ENCODE measurements at places on chromosomes 7 and 10.

DNA sequence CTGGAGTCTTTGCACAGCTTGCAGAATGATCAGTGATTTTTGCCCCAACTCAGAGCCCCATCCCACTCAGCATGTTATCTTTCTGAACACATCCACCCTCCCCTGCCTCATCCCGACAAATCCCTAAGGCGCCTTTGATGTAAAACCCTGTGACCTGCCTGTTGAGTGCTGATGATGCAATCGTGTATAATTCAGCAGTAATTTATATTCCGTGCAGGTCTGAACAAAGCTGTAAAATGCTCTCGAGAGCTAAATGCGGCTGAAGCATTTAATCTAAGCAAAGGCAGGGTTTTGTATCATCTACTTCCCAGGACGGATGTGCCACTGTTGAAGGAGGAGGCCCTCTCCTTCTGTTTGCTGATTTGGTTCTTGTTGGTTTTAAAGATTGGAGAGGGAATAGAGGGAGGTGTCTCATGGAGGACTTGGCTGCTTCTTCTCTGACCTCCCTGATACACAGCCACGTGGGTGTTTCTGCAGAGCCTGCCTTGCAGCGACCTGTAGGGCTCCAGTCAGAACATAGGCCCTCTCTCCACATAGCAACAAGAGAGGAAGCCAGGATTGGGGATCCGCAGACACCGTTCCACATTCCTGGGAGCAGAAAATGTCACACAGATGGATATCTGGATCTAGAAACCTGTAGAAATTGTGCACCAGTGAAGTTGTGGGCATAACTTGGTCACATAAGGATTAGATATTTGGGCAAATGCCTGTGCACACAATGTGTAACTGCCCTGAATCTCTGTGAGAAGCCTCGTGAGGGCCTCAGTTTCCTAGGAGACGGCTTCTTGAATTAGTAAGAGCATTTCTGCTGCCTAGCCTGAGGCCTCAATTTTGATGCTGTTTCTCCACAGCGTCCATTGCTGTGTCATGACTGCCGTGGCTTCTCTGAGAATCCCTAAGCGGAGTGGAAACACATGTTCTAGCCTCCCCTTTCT lies 90.2 kb upstream of the AGK start:
- peak; percentile 30 for ATAC-seq

GRCh38 chr10:90642136-90642535 lies 215.7 kb downstream of the HTR7 start:
- no peak for ATAC-seq

DNA sequence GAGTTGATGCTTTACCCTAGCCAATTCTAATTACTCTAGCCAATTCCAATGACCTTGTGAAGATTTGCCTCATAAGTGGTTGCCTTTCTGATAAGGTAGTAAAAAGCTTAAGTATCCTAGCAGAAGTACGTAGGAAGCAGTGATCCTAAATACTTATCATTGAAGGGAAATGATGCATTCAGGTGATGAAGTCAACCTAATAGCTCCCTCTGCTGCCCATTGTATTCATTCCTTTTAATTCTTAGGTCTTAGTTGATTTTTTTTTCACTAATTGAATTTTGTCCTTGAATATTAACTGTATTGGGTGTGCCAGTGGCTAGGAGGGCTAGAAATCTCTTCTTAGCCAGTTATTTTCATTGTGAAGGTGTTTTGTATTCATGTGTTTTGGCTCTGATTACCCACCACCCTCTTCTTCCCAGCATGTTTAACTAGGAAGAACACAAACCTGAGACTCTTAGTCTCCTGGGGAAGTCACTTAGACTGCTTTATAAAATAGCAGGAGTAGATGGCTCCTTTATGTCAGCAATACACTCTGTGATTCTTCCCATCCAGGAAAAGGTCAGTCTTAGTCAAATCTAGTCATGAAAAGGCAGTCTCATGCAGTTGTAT lies 46.3 kb downstream of the PLEKHA8 start:
- ATAC-seq: no peak

- no peak for ATAC-seq
Observed at GRCh38 chr7:35037211-35037525, at the start of gene DPY19L1. TSS of gene DPY19L1 (minus strand) at chr7:35037485. CDS start at chr7:35037394, 91 bp downstream.

DNA sequence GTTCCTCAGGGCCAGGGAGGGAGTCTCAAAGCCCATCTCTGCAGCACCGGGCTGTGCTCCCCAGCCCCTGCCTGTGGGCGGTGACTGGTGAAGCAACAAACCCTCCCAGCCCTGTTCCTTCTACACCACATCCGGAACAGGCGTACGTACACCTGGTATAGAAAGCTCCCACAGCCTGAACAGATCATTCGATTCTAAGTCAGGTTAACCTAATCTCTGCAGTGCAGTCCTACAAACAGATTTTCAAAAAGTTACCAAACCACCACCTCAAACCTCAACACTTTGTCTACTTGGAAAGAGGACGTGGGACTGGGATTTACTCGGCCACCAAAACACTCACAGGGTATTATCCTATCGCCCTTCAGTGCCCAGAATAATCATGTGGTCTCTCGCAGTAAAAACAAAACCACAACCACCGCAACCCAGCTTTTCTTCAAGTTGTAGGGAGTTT lies 238.4 kb downstream of the DIP2C start:
- no peak for ATAC-seq

DNA sequence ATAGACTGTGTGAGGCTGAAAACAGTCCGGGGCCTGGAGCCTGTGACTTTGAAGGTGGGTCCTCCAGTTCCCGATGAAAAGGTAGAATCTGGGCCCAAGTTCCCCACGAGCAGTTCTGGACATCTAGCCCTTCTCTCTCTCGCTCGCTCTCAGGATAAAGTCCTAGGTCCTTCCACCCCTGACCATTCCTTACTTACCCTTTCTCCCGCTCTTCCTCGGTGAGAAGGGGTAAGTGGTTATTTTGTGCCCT lies 713 bp downstream of the IMMP2L start:
- peak; percentile 3 for ATAC-seq

DNA sequence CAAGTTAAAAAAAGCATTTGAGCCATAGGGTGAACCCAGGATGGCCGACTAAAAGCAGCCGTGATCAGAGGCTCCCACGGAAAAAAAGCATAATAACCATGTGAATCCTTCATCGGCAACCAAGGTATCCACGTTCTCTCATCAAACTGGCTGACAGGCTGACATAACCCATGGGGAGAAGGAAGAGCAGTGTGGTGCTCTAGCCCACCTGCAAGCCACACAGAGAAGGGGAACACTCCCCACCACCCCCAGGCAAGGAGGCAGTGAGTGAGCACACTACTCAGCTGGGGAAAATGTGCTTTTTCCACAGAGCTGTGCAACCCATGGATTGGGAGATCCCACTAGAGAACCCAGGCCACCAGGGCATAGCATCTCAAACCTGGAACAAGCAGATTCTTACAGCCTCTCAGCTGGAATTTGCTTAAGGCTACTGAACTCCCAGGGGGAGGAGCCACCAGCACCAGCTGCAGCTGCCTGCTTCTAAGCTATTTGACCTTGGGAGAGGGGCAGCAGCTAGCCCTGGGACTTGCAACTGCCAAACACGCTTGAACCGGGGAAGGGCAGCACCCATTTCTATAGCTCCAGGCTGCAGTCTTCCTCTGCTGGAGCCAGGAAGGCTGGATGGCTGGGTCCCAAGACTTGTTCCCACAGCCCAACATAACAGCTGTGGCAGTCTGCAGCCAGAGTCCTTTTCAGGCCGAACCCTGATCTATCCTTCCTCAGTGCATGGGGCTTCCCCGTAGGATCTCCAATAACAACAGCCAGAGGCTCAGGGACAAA lies 178.2 kb upstream of the NRG3 start:
- ATAC-seq: no peak

DNA sequence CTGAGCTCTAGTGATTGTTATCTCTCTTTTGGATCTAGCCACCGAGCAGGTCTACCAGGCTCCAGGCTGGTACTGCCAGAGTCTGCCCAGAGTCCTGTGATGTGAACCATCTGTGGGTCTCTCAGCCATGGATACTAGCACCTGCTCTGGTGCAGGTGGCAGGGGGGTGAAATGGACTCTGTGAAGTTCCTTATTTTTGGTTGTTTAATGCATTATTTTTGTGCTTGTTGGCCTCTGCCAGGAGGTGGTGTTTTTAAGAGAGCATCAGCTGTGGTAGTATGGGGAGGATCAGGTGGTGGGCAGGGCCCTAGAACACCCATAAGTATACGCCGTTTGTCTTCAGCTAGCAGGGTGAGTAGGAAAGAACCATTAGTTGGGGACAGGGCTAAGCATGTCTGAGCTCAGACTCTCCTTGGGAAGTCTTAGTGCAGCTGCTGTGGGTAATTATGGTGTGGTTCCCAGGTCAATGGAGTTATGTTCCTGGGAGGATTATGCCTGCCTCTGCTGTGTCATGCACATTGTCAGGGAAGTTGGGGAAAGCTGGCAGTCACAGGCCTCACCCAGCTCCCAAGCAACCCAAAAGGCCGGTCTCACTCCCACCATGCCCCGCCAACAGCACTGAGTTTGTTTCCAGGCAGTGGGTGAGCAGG lies 81.8 kb downstream of the NPSR1 start:
- no peak for ATAC-seq

GRCh38 chr10:96368971-96369370 lies 10.2 kb upstream of the OPALIN start:
- no peak for ATAC-seq

DNA sequence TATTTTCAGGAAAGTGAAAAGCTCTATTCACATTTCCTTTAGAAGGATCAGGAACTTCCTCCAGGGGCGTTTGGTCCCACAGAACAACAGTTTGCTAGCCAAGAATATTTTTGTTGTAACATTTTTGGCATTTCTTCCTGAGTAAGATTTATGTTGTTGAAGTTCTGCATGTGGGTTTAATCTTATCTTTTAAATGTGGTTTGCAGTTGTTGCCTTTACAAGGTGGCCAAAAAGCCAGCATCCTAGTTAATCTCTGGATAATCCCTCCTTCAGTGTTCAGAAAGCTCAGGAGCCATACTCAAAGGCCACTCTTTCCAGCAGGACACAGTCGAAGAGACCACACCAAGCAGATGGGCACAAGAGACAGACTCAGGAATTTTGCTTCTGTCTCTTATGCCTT lies 30.0 kb downstream of the SLC26A4 start:
- no peak for ATAC-seq

DNA sequence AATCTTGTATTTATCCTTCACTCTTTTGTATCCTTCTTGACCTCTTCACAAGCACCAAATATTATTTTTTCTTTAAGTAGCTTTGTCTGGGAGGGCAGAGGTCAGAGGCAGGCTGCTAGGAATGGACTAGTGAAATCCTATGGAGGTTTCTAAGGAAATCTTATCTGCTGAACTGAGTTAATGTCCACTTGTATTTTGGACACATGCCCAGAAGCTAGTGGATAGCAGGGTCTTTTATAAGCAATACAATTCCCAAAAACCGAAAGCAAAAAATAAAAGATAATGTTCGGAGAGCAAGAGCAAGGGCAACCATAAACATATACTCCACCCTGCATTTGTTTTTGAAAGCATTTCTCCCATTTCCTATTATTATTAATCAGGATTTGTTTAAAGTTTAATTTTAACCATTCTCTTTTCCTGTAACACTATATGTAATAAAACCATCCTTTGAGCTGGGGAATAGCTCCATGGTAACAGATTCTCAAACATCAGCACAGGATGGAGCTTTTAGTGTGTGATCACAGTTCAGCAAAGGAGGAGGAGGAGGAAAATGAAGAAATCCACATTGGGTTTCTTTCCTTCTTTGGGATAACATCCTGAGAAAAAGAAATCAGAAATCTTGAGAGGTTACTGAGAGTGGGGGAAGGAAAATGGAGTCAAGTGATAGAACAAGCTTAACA lies 328.2 kb upstream of the LRRN3 start:
- ATAC-seq: no peak

- ATAC-seq: no peak
Observed at GRCh38 chr7:49398236-49398635, 375.2 kb upstream of the VWC2 start.

DNA sequence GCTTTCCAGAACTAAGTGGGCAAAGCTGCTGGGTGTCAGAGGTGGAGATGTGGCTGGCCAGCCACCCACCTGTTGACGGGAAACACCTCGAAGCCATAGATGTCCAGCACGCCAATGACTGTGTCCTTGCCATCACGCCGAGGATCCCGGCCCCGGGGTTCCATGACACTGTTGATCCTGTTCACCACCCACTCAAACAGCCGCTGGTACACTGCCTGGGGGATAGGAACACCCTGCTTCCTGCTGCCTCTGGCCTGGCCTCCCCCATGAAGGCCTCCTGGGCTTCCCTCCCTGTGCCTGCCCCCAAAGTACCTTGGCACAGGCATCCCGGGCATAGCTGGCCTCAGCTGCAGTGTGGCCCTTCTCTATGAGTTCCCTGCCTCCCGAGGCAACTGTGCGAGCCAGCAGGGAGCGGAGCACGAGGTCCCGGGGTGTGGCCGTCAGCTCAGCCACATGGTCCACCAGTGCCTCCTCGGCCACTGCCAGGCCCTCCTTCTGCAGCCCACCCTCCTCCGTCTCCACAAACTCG lies 8.2 kb downstream of the MYO1G start:
- ATAC-seq: no peak

DNA sequence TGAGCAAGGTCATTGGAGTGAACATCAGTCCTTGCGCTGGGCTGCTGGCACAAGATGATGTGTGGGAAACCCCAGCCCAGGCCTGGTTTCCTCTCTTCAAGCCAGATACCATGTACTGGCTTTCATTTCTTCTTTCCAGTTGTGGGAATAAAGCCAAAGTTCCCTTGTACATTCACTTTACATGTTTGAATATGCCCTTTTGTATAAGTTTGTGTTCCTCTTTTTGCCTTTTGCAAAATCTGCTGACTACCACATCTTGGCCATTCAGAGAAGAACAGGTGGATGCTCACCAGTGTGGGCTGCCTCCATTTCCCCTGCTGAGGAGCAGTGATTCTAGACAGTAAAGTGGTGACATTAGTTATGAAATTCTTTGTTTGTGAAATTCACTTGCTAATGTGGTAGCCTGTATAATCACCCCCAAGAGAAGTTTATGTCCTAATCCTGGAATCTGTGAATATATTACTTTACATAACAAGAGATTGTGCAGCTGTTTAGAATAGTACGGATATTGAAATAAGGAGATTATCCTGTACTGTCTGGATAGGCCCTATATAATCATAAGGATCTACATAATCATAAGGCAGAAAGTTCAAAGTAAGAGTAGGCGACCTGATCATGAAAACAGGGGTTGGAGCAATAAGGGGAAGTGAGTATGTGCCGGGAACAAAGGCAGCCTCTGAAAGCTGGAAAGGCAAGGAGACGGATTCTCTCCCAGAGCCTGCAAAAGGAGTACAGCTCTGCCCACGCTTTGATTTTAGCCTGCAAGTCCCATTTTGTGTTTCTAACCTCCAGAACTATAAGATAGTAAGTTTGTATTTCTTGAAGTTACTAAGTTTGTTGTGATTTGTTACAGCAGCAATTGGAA lies 18.8 kb upstream of the AOAH start:
- ATAC-seq: peak; percentile 24
